ENCODE measurements at places on chromosomes 5 and 9.

DNA sequence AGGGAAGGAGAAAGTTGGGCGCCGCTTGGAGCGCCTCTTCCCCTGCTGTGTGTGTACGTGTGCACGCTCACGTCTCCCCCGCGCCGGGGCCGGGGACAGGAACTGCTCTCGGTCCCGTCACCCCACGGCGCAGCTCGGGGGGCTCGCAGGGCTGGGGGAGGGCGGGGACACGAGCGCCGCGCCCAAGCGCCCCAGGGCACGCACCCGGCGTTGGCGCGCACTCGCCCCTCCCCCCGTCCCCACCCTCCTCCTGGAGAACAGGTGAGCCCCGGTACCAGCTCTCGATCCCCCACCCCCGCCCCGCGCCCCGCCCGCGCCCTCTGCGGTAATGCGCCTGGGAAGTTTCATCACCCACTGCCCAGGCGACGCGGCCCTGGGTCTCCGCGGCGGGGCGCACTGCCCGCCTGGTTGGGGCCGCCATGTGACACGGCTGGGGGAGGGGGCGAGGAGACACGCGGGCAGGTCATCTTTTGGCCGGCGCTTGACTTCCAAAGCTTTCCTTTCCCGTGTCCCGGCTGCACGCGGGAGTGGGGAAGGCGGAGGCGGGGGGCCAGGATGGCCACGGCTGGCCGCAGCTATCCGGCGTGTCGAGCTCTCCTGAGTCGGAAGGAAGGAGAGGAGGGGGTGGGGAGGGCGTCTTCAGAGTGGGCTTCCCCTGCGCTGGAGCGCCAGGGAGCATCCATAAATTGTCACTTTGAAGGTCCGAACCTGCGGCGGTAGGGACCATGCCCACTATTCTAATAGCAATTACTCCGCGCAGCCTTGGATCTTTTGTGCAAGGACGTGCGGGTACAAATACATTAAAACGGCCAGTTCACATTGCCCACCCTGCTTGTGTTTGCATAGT, 1.5 kb upstream of the STC2 start:
- DNase-seq: no peak

DNA sequence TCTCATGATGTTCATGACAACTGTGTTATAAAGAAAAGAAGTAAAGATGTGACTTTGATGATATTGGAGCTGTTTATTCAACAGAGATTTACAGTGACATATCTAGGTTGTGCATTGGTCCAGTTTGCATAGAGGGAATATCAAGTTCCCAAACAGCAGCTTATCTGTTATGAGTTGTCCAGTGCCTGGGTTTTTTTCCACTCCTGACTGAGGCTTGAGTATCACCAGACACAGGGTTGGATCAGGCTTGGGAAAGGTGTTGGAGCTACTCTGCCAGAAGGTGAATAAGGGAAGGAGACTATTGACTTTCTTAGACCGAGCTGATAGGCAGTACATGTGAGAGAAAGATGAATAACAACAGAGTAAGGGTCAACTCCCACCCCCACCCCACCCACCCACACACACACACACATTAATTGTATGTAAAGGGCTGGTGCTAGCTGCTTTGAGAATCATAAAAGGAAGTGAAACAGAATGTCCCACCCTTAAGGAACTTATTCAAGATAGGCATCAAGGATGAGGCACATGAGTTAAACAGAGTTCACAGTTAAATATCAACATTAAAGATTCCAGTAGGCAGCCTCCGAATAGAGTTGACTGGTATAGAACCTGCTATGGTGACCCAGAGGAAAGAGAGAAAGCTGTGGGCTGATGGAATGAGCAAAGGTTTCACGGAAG, 33.0 kb upstream of the RASGRF2 start:
- no peak for DNase-seq

DNA sequence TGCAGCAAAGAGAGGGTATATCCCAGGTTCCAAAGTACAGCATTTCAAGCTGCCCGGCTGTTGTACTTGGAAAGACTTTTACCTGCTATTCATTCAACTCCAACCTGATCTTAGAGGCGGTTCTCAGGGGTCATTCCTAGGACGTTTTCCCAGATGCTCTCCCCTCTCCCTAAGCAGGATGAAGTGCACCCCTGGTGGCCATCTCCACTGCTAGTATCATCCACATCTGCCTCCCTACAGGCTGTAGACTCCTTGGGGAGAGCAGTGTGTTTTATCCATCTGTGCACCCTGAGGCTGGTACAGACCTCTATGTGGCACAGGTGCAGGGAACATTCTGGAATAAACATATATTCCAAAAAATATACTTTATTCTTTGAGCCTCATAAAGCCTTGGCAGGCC, 56.8 kb downstream of the PTPN3 start:
- no peak for DNase-seq

GRCh38 chr9:36064448-36065037, 27.8 kb downstream of the RECK start:
- no peak for DNase-seq

DNA sequence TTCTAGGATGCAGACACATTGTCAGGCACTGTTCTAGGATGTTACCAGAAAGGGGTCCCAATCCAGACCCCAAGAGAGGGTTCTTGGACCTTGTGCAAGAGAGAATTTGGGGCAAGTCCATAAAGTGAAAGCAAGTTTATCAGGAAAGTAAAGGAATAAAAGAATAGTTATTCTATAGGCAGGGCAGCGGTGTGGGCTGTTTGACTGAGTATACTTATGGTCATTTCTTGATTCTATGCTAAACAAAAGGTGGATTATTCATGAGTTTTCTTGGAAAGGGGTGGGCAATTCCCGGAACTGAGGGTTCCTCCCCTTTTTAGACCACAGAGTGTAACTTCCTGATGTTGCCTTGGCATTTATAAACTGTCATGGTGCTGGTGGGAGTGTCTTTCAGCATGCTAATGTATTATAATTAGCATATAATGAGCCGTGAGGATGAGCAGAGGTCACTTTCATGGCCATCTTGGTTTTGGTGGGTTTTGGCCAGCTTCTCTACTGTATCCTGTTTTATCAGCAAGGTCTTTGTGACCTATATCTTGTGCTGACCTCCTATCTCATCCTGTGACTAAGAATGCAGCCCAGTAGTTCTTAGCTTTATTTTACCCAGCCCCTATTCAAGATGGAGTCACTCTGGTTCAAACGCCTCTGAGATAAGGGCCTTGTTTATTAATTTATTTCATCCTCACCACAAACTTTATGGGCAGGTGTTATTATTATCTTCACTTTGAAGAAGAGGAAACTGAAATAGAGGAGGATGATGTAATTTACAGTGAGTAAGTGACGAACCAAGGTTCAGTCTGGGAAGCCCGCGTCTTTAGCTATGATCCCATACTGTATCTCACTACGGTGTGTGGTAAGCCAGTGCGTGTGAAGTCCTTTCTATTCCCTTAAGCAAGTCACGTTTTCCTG, 186.0 kb upstream of the KLF4 start:
- no peak for DNase-seq

DNA sequence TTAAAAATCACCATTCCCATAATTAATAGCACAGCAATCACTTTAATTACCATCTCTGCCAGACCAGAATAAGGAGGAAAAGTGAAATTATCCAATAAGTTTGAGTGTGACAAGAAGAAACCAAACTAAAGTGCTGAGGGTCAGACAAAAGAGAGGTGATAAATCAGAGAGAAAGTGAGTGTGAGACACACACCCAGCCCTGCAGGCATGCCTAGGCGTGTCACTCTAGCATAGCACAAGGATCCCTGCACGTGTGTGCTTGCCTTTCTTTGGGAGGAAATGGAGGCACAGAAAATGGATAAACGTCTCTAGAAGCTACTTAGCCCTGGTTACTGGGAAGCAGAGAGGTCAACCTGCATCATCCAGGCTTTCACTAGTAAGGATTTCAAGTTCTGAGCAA, 56.2 kb downstream of the SEMA6A start:
- no peak for DNase-seq

DNA sequence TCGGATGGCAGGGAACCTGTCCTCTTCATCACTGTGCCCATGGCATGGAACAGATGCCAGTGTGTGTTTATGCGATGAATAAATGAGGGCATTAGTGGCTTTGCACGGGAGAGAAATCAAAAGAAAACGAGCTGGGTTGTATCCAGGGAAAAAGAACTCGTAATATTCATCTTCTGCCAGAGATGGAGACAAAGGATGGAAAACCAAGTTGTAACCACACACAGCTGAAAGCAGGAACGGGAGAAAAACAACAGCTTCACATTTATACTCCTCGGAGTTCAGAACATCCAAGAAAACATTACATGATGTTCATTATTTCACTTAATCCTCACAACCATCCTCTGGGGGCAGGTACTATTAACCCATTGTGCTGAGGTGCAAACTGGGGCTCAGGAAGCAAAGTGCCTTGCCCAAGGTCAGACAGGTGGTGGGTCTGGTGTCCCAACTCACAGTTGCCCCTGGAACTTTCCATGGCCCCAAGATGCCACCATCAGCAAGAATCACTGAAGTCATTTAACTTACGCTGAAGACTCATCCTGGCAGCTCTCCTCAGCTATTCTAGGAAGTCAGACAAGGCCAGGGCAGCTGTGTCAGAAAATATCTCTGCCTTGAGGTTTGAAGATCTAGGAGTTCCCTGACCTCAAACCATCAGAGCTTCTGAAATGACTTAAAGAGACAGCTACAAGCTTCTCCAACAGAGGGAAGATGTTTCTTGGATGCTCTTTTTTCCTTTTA, 250.4 kb downstream of the NSG2 start:
- DNase-seq: no peak

DNA sequence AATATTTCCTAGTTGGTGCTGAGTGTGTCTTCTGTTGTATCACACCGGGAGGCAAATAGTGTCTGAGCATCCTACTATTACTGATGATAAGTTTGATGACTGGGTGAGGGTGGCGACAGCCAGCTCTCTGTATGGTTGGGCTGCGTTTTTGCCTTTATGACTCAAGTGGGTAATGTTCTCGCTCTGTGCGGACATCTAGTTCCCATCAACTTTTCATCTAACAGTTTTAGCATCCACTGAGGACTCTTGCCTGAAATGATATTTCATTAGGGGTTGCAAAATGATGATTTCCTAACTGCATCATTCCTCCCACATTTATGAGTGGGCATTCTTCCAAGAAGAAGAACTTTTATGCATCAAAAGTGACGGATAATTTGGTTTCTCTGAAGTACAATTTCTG, 26.5 kb downstream of the HMCN2 start:
- no peak for DNase-seq

- DNase-seq: no peak
These were observed 404.6 kb downstream of the DMRT2 start for GRCh38 chr9:1454616-1455347.

DNA sequence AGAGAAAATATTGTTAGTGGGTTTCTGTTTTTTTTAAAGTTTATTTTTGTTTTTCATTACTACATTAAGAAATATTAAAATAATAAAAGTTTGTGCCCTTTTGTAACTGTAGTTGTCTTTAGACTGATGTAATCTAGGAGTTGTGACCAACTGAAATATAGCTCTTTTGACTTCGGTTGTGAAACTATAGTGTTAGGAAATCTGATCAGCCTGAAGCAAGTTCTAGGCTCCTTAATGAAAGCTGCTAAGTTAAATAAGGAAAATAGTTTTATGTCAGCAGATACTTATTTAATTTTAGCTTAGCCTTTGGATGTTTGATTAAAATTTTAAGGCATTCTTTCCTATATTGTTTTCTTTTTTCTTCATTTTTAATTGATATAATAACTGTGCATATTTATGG, 14.2 kb downstream of the AP3S1 start:
- DNase-seq: no peak

DNA sequence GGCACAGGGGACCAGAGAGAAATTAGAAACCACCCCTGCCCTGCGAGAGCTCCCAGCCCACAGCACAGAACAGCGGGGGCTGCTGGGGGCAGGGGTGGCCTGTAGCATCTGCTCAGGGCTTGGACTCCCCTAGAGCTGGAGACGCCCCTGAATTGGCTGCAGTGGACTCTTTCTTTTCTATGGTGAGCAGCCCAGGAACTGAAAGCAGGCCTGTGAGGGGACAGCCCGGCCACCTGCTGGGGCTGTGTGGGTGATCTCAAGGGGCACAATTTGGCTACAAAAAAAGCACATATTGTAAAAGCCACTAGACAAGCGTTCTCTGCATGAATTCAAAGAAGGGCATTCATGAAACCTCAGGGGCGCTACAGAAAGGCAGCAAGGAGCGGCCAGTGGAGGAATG, 57.5 kb upstream of the ICE1 start:
- DNase-seq: no peak

- no peak for DNase-seq
These were observed 26.6 kb upstream of the SPATA31C2 start for GRCh38 chr9:88164850-88165249.

DNA sequence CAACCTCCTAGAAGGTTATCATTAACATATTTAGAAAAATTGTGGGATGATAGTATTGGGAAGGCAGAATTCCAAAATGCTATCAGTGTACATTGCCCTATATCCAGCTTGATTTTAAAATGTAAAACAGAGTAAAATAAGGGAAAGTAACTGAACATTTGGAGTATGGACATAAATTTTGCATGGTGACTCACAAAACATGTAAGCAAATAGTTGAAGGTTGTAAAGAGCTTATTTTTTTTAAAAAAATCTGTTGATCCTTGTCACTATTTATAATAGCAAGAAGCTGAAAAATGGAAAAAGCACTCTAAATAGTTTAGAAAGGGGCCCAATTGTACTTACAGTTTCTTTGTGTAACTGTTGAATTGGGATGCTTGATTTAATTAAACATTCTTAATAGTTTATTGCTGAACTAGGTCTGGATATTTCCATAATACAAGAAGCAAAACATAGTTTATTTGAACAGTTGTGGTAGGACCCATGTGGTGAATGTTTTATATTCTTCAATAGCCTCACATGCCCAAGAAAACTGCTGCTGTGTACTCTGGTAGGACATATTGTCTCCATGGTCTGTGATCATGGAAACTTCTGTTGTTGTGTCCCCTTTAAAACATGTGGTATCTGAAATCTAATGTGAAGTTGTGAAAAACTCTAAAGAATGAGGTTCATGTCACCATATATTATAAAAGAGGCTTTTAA, 82.4 kb downstream of the NNT start:
- no peak for DNase-seq

DNA sequence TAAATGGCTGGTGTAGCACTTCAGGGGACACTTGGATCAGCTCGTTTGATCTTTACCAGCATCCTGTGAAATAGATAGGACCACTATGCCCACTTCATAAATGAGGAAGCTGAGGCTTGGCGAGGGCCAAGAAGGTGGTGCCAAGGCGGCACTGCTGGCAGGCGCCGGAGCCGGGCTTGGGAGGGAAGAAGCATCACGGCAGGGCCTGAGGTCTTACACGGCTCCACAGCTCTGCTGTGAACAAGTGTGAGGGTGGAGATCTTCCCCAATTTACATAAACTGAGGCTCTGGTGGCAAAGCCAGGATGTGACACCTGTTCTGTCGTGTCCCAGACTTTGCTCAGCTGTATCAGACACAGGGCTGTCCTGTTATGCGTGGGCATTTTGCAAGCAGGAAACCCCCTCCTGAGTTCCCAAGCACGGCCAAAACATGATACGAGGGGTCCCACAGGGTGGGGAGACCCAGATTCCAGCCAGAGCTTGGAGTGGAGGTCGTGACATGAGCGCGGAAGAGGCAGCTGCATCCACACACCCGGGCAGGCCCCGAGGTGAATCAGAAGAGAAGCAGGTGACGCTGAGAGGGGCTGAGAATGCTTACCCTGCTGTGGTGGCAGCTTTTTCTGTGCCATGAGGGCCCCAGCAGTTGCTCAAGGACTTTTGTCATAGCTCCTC, 117.5 kb upstream of the BOD1 start:
- DNase-seq: no peak

GRCh38 chr9:78612091-78612490, 315.2 kb downstream of the PSAT1 start:
- DNase-seq: no peak

- DNase-seq: no peak
These were observed 8.8 kb downstream of the PLGRKT start for GRCh38 chr9:5428794-5429528.

Data from activated CD4-positive, alpha-beta T cell treated with anti-CD3 and anti-CD28 coated beads, Interleukin-2, amount 50 U/mL, for 1 hour (primary cell).